Progenitor cell of endocrine pancreas (in vitro differentiated cells): ENCODE measurements at places on chromosomes 2 and 18. TPM values are rescaled to one million over a fixed set of nuclear protein-coding genes. Genes with fewer than 3 reads are reported as not detected.
A peak's percentile ranks its signal among the peaks of the same experiment; 100 is the strongest.

GRCh38 chr2:165720511-165720910 is 73.5 kb downstream of the GALNT3 start:
- no peak for DNase-seq

RAB27B gene
- 13.4 and 15.4 TPM in 2 replicates for total RNA-seq

GRCh38 chr2:168356477-168356835 is 99.6 kb upstream of the CERS6 start:
- no peak for DNase-seq

DNA sequence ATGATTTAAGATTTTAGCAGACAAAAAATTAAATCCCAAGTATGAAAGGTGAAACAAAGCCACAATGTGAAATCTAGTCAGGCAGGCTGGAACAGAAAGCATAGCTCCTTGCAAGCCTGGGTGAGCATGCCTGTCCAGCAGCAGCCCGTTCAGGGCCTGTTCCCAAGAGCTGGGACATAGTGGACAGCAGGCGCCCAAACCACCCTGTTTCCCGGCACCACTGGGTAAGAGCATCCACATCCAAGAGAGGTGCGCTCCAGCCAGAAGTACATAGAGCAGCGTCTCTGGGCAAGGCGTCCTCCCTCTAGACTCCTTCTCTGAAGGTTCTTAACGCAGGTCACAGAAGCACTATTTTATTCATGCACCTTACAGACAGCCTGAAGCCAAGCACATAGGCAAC is 80.8 kb downstream of the DNER start:
- no peak for DNase-seq

GRCh38 chr2:240464514-240465241 is 29.2 kb downstream of the GPC1 start:
- peak; percentile 8 for DNase-seq

DNA sequence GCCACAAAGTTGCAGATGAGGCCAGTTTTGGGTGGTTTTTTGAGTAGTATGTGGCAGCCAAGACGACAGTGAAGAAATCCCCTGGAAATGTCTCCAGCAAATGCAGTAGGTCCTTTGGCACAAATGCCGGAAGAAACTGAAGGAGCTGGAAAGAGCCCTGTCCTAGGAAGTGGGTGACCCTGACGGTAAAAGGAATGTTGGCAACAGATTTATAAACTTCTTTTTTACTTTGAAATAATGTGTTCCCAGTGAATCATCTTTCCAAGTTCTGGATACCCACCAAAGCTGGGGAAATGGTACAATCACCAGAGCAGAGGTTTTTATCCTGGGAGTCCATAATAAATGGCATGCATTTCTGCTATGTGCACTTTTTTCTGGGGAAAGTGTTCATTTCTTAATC is 112.9 kb downstream of the CSRNP3 start:
- DNase-seq: no peak

- no peak for DNase-seq
These were observed 30.9 kb upstream of the ICOS start for GRCh38 chr2:203905656-203906055.

- no peak for DNase-seq
These were observed 138.9 kb downstream of the HDAC4 start for GRCh38 chr2:239261796-239262483.

HOXD1 gene
- 0.16 TPM in 1 of 2 replicates, not detected in the other for total RNA-seq

PLCL1 gene
- total RNA-seq: 41.1 and 48.3 TPM in 2 replicates

GRCh38 chr2:85579266-85579935 is 2.0 kb downstream of the VAMP8 start:
- no peak for DNase-seq

GDF7 gene
- 0.16 and 0.17 TPM in 2 replicates for total RNA-seq

CAPN14 gene
- 0.50 and 0.73 TPM in 2 replicates for total RNA-seq

DNA sequence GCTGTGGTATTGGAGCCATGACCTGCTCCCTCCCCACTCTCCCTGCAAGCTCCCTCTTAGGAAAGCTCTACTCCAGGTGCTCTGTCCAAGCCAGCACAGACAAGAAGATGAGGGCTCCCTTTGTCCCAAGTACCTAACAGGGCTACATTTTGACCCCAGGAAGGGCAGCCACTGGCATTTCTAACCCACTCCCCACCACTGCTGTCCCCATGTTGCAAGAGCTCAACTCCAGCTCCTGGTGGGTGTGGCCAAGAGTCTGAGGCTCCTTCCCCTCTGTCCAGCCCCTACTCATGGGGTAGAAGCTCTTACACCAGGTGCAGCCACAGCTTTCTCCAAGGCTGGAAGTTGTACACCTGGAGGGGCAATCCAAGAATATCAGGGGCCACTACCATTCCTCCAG is 127.0 kb upstream of the NPAS2 start:
- no peak for DNase-seq

TGFA gene
- total RNA-seq: 3.0 and 3.8 TPM in 2 replicates

EPAS1 gene
- total RNA-seq: 5.1 and 5.9 TPM in 2 replicates

DPP4 gene
- total RNA-seq: 3.2 and 3.3 TPM in 2 replicates

GRCh38 chr18:79567481-79568147 is 112.0 kb upstream of the CTDP1 start:
- DNase-seq: no peak

- DNase-seq: no peak
These were observed 255.3 kb upstream of the SIX2 start for GRCh38 chr2:45264227-45265225.

DNA sequence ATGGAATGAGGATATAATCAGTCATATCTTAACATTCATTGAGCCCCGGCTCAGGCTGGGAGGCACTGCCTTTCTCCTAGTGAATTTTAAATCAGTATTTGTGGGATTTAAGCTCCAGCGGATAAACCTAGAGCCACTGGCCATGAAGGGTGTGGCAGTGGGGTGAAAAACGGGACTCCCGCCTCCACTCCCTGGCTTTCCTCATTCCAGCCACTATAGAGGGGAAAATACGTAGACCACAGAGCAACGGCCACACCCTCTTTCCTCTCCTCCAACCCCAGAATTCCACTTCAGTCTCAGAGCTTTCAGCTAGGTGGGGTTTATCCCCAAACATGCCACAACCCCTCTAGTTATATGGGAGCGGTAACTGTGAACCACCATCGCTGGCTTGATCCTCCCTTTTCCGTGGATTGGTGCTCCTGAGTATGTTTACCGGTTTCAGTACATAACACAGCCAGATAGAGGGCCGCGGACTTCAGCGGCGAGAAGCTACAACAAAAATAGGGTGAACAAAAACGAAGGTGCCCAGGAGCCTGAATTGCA is 70.6 kb upstream of the ITGB6 start:
- no peak for DNase-seq

GRCh38 chr2:138752197-138752956 is 27.8 kb downstream of the NXPH2 start:
- DNase-seq: no peak

NAT8 gene
- not detected in 2 replicates for total RNA-seq

ODC1 gene
- 252 and 273 TPM in 2 replicates for total RNA-seq

DNA sequence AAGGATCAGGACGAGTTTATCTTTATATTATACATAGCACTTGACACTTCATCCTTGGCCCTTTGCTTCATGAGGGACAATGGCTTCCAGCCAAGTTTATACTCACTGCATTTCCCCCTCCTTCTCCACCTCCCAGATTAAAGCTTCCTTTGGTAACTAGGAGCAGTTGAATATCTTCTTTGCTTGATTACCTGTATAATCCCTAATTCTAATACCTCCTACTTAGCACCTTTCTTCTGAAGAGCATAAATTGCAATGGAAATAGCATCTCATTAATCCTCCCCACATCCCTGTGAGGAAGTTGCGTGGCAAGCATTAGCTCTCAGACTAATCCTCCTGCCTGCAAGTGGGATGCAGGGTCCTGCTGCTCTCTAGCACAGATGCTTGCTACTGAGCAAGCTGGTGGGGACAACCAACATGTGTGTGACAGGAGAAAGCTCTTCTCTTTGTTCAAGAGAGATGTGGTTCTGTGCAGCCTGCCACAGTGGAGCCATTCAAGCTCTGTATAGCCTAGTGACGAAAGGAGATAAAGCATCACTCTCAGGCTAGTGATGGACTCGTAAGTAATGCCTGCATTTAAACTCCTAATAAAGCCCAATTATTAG is 19.1 kb downstream of the KLHL14 start:
- DNase-seq: no peak

DNA sequence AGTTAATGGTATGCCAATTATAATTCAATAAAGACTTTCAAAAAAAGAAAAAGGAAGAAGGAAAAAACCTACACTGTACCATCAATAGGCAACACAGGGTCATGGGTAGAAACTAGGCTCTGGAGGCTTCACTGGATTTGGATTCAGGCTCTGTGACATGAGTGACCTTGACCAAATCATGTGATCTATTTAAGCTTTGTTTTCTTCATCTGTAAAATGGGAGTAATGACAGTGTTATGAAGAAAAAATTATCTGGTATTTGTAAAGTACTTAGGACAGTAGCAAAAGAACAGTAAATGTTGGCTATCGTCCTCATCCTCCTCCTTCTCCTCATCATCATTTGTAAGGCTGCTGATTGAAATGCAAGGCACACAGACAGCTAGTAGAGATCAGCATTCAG is 59.3 kb upstream of the STPG4 start:
- no peak for DNase-seq

MC4R gene
- not detected in 2 replicates for total RNA-seq

GRCh38 chr18:48787203-48788151 is 163.3 kb downstream of the SMAD7 start:
- no peak for DNase-seq
